ENCODE measurements at places on chromosomes 7 and 10.
A peak's percentile ranks its signal among the peaks of the same experiment; 100 is the strongest.

DNA sequence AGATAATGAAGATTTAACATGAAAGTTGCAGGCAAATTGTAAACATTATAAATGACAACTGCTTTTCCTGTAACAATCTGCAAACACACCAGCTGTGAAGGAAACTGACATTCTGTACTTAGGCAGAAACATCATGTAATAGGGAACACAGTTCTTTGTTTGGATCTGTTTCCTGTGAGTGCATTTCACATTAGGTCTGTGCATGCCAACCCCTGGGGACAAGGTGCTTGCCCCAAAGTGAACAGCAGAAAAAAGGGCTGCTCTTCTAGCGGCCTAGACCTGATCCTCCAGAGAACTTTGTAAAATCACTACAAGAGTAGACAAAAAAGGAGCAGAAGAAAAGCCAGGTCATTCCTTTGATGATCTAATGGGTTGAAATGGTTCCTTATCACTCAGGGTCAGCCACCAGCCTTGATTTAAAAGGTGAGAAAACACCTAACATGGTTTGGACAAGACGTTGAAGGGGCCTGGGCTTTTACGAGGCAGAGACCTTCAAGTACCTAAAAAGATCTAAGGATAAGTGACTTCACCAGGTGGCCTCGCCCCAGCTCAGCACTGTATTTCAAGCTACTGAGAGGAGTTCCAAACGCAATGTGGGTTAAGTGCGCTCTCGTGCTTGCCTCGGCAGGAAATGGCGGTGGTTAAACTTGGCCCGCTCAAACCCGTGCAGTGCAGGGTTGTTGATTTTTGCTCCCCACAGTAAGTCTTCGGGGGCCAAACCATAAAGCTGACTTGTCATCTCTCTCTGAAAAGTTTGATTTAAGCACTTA, 249.7 kb downstream of the CREB5 start:
- no peak for DNase-seq
- H3K27ac ChIP-seq: no peak overlapping the region
- no peak overlapping the region for H3K4me3 ChIP-seq
- H3K4me1 ChIP-seq: peaks cover 3% of the 10 kb centered on the region
- H3K36me3 ChIP-seq: peaks cover 2% of the 10 kb centered on the region

- H3K27me3 ChIP-seq: peaks cover 4% of the 10 kb centered on the region
- H3K36me3 ChIP-seq: peaks cover 2% of the 10 kb centered on the region
- H3K4me1 ChIP-seq: no peaks in the 10 kb centered on the region
These were observed 150.7 kb upstream of the RSU1 start for GRCh38 chr10:16967866-16968415.

GRCh38 chr10:104388830-104389229, 35.2 kb downstream of the CFAP58 start:
- peaks cover 5% of the 10 kb centered on the region for H3K4me1 ChIP-seq
- H3K36me3 ChIP-seq: no peaks in the 10 kb centered on the region
- DNase-seq: no peak
- peaks cover 14% of the 10 kb centered on the region for H3K27me3 ChIP-seq
- H3K27ac ChIP-seq: no peak overlapping the region

GRCh38 chr10:60099998-60100747, 193.8 kb upstream of the CCDC6 start:
- DNase-seq: peak; percentile 14
- no peak overlapping the region for H3K4me3 ChIP-seq
- H3K36me3 ChIP-seq: peaks cover 19% of the 10 kb centered on the region
- H3K4me1 ChIP-seq: no peaks in the 10 kb centered on the region

DNA sequence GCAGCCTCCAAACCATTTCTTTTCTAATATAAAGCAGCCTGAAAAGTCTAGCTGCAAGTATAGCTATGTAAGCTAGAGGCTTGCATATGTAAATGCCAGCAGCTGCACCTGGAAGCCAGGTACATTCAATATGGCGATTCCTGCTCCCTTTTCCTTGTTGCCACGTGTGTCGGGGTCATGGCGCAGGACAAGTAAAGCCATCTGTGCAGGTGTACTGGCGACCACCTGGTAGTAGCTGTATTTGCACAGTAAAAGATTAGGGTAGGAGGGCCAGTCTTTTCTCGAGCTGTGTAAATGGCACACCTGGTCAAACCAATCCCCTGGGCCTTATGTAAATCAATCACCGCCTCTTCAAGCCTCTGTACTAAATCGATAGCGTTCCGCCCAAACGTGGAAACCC, 484.5 kb downstream of the MAGI2 start:
- no peaks in the 10 kb centered on the region for H3K4me1 ChIP-seq
- H3K36me3 ChIP-seq: no peaks in the 10 kb centered on the region
- no peaks in the 10 kb centered on the region for H3K27me3 ChIP-seq

- no peaks in the 10 kb centered on the region for H3K36me3 ChIP-seq
- no peak overlapping the region for H3K27ac ChIP-seq
- no peak for DNase-seq
- H3K4me3 ChIP-seq: no peak overlapping the region
- H3K4me1 ChIP-seq: no peaks in the 10 kb centered on the region
These were observed 7.3 kb downstream of the PCLO start for GRCh38 chr7:83155407-83155806.

DNA sequence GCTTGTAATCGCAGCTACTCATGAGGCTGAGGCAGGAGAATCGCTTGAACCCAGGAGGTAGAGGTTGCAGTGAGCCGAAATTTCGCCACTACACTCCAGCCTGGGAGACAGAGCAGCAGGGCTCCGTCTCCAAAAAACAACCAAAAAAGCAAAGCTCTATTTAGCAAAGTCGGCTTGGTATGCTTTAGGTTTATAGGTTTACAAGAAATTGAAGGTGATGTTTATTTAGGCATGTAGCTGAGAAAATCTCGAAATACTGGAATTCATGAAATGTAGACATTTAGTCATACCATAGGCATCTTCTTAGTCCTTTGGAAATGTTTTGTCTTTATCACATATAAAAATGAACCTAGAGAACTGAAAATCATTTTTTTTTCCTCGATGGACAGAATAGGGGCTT, 453.8 kb upstream of the ANKRD30A start:
- no peaks in the 10 kb centered on the region for H3K4me1 ChIP-seq
- DNase-seq: no peak
- H3K27me3 ChIP-seq: no peaks in the 10 kb centered on the region

- no peaks in the 10 kb centered on the region for H3K27me3 ChIP-seq
- no peak overlapping the region for H3K27ac ChIP-seq
- no peaks in the 10 kb centered on the region for H3K36me3 ChIP-seq
- no peaks in the 10 kb centered on the region for H3K4me1 ChIP-seq
- H3K4me3 ChIP-seq: no peak overlapping the region
- no peak for DNase-seq
These were observed 974.0 kb upstream of the GHITM start for GRCh38 chr10:83165265-83165664.

GRCh38 chr7:5629941-5630340, 151.5 kb downstream of the RNF216 start:
- no peak for DNase-seq
- H3K4me3 ChIP-seq: no peak overlapping the region
- H3K4me1 ChIP-seq: peaks cover 12% of the 10 kb centered on the region
- peak overlapping the region; percentile 22 for H3K27ac ChIP-seq
- H3K36me3 ChIP-seq: peaks cover 10% of the 10 kb centered on the region

DNA sequence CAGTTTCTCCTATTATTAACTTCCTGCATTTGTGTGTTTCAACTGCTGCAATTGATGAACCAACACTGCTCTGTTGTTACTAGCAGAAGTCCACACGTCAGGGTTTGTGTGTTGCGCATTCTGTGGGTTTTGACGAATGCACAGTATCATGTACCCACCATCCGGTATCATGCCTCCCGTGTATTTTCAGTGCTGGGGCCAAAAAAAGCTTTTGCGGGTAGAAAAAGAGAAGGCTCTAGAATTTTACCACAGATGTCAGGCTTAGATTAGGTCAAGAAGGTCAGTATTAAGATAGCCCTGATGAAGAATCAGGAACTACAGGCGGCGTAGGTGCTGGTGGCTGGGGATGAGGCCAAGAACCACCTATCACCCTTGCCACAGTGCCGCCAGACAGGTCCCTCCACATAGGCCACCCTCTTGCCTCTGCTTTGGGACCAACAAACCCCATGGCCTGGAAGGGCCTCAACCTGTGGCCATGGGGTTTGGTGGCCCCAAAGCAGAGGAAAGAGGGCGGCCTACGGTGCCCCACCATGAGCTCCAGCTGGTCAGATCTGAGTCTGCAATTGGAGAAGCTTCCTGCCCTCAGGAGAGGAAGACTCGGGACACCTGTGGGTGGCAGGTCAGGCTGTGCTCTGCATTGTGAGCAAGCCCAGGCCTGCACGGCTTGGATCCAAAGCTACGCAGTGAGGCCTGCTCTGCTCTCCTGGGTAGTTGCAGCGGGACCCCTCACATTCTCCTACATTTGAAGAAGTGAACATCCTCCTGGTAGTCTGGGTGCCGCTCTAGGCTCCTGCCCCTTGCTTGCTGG, 71.9 kb downstream of the MKI67 start:
- H3K4me3 ChIP-seq: no peak overlapping the region
- H3K4me1 ChIP-seq: peaks cover 22% of the 10 kb centered on the region
- H3K27me3 ChIP-seq: no peaks in the 10 kb centered on the region
- DNase-seq: no peak
- peaks cover 31% of the 10 kb centered on the region for H3K36me3 ChIP-seq

DNA sequence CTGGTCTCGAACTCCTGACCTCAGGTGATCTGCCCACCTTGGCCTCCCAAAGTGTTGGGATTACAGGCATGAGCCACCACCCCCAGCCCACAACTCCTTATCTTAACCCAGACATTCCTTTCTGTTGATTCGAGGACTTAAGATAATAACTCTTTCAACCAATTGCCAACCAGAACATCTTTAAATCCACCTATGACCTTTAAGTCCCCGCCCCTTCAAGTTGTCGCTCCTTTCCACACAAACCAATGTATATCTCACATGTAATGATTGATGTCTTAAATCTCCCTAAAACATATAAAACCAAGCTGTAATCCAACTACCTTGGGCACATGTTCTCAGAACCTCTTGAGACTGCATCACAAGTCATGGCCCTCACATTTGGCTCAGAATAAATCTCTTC, 7.8 kb upstream of the ANKRD2 start:
- H3K27ac ChIP-seq: no peak overlapping the region
- no peak overlapping the region for H3K4me3 ChIP-seq
- H3K36me3 ChIP-seq: no peaks in the 10 kb centered on the region
- no peaks in the 10 kb centered on the region for H3K27me3 ChIP-seq

DNA sequence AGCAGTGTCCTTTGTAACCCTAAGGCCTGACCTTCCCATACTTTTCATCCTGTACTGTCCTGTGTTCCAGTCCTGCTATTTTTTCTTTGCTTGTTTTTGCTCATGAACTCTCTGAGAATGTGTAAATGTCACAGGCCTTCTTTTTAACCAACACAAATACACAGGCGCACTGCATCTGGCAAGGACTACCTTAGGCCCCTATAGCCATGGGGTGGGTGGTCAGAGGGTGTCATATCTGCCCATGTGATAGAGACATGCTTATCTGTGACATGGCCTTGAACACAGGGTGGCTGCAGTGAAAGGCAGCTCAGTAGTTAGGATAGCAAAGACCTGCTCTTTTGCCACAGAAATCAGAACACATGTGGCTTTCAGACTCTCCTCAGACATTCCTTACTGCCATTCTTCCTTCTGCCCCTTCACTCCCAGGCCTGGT, 3.9 kb upstream of the MBL2 start:
- H3K27me3 ChIP-seq: peaks cover 2% of the 10 kb centered on the region
- H3K27ac ChIP-seq: no peak overlapping the region
- no peaks in the 10 kb centered on the region for H3K4me1 ChIP-seq
- DNase-seq: no peak

- peaks cover under 1% of the 10 kb centered on the region for H3K27me3 ChIP-seq
- H3K27ac ChIP-seq: no peak overlapping the region
- no peaks in the 10 kb centered on the region for H3K4me1 ChIP-seq
- H3K36me3 ChIP-seq: no peaks in the 10 kb centered on the region
- H3K4me3 ChIP-seq: no peak overlapping the region
These were observed 392.4 kb downstream of the PLXNA4 start for GRCh38 chr7:132183781-132184380.

DNA sequence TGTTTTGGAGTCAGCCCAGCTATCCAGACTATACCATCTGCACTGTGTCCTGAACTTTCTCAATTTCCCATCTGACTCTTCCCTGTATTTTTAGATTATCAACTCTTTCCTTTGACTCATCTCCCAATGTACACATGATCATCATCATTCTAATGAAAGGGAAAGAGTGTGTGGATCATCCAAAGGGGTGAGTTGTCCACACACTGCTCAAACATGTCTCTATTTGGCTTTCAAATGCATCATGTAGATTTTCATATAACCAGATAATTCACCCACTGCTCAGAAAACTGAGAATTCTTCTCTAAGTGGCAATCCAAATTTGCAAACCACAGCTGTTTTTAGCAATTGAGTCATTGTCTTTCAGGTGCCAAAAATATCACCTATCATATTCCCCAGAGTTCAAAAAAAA, 190.2 kb upstream of the HPS1 start:
- H3K4me3 ChIP-seq: no peak overlapping the region
- H3K36me3 ChIP-seq: no peaks in the 10 kb centered on the region
- no peak overlapping the region for H3K27ac ChIP-seq

Measured in memory B cell (primary cell).